Prostate gland (tissue), 2 donors: ENCODE measurements at places on chromosomes 12 and 14. TPM values are rescaled to one million over a fixed set of nuclear protein-coding genes. Genes with fewer than 3 reads are reported as not detected.

FOXA1 gene
- total RNA-seq, result 656 TPM

CMA1 gene
- total RNA-seq, result not detected

MEG3 gene
- 135 TPM for total RNA-seq

CCDC38 gene
- 0.34 TPM for total RNA-seq

APOF gene
- total RNA-seq, result 1.1 TPM

NFE2 gene
- not detected for total RNA-seq

KRT86 gene
- 0.27 TPM for total RNA-seq

RBM19 gene
- total RNA-seq, result 27.2 TPM

NPFF gene
- not detected for total RNA-seq

RNASE7 gene
- 0.74 TPM for total RNA-seq

TMEM63C gene
- 7.8 TPM for total RNA-seq

P2RX4 gene
- 103 TPM for total RNA-seq

CLEC4A gene
- 1.1 TPM for total RNA-seq

LGMN gene
- total RNA-seq, result 88.3 TPM
